ENCODE measurements at places on chromosomes 7 and 10.

DNA sequence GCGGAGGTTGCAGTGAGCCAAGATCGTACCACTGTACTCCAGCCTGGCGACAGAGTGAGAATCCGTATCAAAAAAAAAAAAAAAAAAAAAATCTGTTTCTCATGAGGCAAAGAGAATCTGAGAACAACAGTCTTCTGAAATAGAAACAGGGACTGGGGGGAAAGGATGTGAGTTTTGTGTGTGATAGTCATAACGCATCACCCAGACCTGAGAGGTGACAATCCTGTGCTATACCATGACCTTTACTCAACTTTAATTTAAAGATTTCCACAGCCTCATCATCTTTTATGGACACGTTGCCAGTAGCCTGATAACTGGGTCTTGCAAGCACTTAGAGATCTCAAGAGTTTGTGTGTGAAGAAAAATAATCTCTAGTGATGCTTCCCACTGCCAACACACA lies 2.3 kb downstream of the ATXN7L1 start:
- DNase-seq, result no peak

- no peak for DNase-seq
Measured at GRCh38 chr10:33336582-33337325, 2.3 kb upstream of the NRP1 start.

DNA sequence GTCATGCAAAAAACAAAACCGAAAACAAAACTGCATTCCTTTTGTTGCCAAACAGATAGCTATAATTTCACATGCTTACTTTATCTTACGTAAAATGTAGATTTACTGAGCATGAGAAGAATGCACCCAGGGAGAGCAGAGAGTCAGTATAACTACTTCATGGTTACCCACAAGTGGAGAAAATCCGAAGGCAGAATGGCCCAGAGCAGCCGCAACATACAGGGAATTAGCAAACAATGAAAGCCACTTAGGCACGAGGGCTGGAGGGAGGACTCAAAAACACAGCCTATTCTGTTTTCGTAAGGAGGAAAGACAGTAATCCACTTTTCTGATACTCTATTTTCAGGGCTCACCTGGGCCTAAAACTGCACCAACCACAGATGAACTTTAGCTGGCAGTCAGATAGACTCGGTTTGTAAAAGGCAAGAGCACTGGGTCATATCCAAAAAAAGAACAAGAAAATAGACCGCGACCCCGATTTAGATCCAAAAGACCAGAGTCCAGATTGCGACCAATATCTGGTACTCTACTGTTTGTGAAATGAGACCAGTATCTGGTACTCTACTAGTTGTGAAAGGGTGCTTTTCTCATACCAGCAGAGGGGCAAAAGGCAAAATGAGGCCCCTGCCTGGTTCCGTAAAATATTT lies 1.3 kb downstream of the ITPRIP start:
- peak; percentile 28 for DNase-seq

DNA sequence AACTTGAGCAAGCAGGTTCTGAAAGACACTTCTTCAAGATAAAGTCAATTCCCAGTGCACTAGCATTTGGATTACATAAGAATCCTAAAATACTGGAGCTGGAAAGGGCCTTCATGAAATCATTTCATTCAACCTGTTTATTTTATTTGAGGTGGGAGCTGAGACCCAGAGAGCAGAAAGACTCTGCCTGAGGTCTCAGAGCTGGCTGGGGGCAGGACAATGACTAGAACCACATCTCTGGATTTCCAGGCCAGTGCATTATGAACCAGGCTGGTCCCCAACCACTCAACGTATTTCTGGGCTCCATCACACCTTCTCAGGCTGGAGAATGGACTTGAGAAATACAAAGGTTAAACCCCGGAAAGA lies 8.4 kb downstream of the ANXA11 start:
- no peak for DNase-seq

GRCh38 chr7:24882989-24883621 lies 96.9 kb downstream of the OSBPL3 start:
- peak; percentile 59 for DNase-seq

GRCh38 chr10:121525251-121526134 lies 72.8 kb downstream of the FGFR2 start:
- no peak for DNase-seq

- no peak for DNase-seq
Measured at GRCh38 chr10:34156781-34157425, 658.2 kb downstream of the PARD3 start.

- DNase-seq, result no peak
Measured at GRCh38 chr7:149180722-149181449, 14.5 kb upstream of the ZNF282 start.

GRCh38 chr7:16695621-16696237 lies 49.7 kb downstream of the BZW2 start:
- DNase-seq, result no peak

GRCh38 chr7:148334441-148334956 lies 256.1 kb upstream of the C7orf33 start:
- no peak for DNase-seq

DNA sequence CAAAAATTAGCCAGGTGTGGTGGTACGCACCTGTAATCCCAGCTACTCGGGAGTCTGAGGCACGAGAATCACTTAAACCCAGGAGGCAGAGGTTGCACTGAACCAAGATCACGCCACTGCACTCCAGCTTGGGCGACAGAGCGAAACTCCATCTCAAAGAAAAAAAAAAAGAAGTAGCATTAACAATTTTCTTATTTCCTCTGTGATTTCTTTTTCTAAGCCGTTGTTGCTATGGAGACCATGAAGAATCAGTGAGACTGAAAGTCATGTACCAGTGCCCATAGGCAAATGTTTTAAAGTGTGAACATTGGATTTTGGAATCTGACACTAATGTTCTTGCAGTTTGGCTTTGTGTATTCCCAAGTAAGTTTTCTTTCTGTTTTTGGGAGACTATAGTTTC lies 18.4 kb upstream of the MAP3K8 start:
- no peak for DNase-seq

DNA sequence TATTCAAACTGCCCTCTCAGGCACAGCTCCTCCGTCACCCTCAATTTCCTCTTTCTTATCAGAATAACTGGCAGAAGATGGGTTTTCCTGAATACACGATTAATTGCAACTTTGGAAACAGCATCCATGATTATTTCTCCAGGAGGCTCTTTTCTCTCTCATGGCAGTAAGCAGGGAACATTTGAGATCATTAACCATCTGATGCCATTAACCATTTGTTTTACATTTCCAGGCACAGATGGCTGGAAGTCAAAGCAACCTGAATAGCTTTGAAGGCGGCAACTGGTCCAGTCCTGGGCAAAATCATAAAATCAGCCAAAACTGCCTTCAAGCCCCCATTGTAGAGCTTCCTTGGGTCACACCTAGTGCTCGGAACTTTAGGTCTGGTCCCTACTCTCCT lies 289.5 kb upstream of the AOAH start:
- no peak for DNase-seq

- DNase-seq, result no peak
Measured at GRCh38 chr7:7970531-7971307, 2.1 kb downstream of the GLCCI1 start.

- no peak for DNase-seq
Measured at GRCh38 chr10:8296090-8296733, 241.7 kb downstream of the GATA3 start.

- DNase-seq, result no peak
Measured at GRCh38 chr7:15618275-15618674, 56.5 kb upstream of the AGMO start.

GRCh38 chr7:1917221-1918062 lies 247.4 kb downstream of the ELFN1 start:
- DNase-seq, result no peak

DNA sequence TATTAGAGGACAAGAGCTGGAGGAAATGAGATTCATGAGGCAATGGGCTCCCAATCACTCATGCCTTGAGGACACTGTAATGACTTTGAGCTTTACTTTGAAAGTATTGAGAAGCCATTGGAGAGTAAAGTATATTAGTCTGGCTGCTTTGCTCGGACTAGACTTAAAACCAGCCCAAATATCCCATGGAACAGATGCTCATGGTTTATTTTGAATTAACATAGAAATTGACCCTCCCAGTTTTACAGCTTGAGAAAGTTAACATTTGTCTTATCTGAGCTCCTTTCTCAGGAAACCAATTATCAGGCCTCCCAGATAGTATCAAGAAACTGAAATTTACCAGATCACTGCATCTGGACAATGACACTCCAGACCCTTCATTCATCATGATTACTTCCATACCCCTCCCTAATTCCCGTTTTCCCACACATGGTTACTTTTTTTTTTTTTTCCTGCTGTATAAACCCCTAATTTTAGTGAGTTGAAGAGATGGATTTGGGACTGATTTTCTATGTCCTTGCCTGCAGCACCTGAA lies 270.8 kb upstream of the SMIM30 start:
- no peak for DNase-seq

GRCh38 chr10:61943674-61944378 lies 42.3 kb downstream of the ARID5B start:
- no peak for DNase-seq

GRCh38 chr10:87670586-87670985 lies 10.9 kb downstream of the PAPSS2 start:
- no peak for DNase-seq

DNA sequence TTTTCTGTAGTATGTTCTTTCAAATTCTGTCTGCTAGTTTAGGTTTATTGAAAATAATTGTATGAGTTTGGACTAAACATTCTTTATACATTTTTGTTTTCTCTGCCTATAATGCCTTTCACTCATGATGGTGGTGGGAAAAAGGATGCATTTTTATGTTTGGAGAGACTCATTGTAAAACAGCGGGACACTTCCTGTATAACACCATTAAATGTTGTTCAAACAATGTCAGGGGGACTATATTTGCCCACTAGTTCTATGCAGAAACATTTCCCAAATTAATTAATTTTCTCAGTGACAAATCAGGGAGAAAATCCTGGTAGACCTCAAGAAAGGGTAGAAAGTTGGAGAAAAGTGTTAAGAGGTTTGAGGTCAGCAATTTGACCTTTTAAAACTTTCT lies 207.7 kb downstream of the MALRD1 start:
- DNase-seq, result no peak

All from stimulated activated CD8-positive, alpha-beta memory T cell treated with anti-CD3 and anti-CD28 coated beads, Interleukin-4, amount 100 ng/mL, for 48 hours (primary cell).